ENCODE measurements at places on chromosomes 4 and X. TPM values are rescaled to one million over a fixed set of nuclear protein-coding genes. Genes with fewer than 3 reads are reported as not detected.

The TMPRSS11E gene
- 1.7 TPM for polyA plus RNA-seq

GRCh38 chr4:184479516-184479950 is 5.2 kb upstream of the IRF2 start:
- H3K4me1 ChIP-seq: peaks cover 16% of the 10 kb centered on the region
- no peak for DNase-seq
- H3K4me3 ChIP-seq: no peak overlapping the region
- H3K27ac ChIP-seq: no peak overlapping the region

GRCh38 chr4:142809559-142809958 is 36.5 kb downstream of the INPP4B start:
- no peaks in the 10 kb centered on the region for H3K27me3 ChIP-seq
- H3K4me1 ChIP-seq: no peaks in the 10 kb centered on the region
- no peaks in the 10 kb centered on the region for H3K36me3 ChIP-seq
- H3K4me3 ChIP-seq: no peak overlapping the region

GRCh38 chrX:302975-303374 is 15.6 kb downstream of the GTPBP6 start:
- H3K27ac ChIP-seq: no peak overlapping the region
- H3K4me3 ChIP-seq: no peak overlapping the region
- no peaks in the 10 kb centered on the region for H3K4me1 ChIP-seq
- no peaks in the 10 kb centered on the region for H3K36me3 ChIP-seq
- no peak for DNase-seq

GRCh38 chrX:43644124-43644701 is 11.9 kb upstream of the MAOA start:
- H3K36me3 ChIP-seq: no peaks in the 10 kb centered on the region

Measured in hepatocyte (in vitro differentiated cells).